ENCODE measurements at places on chromosomes 2 and 18. TPM values are rescaled to one million over a fixed set of nuclear protein-coding genes. Genes with fewer than 3 reads are reported as not detected.
A peak's percentile ranks its signal among the peaks of the same experiment; 100 is the strongest.

GRCh38 chr2:179264368-179265081 is at the start of gene SESTD1:
Gene SESTD1, minus strand, starts transcription at chr2:179264832. Its CDS starts 72,991 bp downstream, at chr2:179191841.
- DNase-seq, result peak; percentile 87

DNA sequence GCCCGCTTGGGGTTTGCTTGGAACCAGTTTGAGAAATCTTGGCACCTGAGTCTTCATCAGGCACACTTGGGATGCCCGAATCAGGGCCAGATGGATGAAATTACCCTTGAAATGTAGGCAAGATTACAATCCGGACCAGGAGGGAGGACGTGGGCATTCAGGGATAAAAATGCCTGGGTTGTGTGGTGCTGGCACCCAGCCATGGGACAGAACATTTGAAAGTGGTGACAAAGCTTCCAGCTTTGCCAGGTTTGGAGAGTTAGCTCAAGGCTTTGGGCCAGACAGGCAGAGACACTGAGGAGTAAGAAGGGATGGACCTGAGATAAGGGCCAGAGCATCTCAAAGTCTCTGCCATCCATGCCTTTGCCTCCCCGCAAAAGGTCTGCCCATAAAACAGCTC is 182.2 kb downstream of the TTC32 start:
- no peak for DNase-seq

DNA sequence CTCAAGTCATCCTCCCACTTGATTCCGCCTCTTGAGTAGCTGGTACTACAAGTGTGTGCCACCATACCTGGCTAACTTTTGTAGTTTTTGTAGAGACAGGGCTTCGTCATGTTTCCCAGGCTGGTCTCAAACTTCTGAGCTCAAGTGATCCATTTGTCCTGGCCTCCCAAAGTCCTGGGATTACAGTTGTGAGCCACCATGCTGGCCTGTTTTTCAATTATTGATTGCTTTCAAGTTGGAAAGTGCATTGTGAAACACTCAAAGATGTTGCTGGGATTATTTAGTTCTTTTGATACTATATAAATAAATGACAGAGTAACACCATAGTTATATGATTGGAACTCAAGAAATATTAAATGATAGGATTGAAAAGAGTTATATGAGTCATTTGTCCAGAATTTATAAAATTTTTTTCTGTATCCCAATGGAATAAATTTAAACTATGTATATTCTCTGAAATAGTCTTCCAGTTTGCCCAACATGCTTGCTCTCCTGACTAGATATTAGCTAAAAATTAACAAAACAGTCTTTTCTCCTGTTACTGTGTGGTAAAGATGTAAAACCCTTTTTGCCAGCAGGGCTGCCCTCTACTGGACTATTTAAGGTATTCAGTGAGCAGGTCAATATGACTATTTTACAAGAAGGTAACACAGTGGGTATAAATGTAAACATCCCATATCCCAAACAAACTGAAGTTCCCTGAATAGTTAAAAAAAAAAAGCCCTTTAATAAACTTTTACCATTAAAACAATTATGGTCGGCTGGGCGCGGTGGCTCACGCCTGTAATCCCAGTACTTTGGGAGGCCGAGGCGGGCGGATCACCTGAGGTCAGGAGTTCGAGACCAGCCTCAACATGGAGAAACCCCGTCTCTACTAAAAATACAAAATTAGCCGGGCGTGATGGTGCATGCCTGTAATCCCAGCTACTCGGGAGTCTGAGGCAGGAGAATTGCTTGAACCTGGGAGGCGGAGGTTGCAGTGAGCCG is 42.7 kb downstream of the ACSL3 start:
- DNase-seq, result no peak

DNA sequence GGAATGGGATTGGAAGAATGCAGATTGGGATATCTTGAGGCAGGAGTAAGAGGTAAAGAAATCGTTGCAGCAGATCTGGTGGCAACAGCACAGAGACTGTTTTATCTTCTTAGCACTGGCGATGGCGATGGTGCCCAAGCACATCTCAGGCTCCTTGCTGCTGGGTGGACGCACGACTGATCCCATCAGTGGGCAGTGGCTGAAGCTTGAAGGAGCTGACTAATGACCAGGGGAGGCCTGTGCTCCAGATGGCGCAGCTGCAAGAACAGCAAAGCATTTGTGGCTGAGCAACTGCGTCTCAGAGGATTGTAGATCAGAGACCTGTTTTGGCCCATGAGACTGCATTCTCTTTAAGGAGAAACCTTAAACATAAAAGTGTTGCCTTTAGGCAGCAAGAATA is 54.6 kb downstream of the GALR1 start:
- DNase-seq, result no peak

DNA sequence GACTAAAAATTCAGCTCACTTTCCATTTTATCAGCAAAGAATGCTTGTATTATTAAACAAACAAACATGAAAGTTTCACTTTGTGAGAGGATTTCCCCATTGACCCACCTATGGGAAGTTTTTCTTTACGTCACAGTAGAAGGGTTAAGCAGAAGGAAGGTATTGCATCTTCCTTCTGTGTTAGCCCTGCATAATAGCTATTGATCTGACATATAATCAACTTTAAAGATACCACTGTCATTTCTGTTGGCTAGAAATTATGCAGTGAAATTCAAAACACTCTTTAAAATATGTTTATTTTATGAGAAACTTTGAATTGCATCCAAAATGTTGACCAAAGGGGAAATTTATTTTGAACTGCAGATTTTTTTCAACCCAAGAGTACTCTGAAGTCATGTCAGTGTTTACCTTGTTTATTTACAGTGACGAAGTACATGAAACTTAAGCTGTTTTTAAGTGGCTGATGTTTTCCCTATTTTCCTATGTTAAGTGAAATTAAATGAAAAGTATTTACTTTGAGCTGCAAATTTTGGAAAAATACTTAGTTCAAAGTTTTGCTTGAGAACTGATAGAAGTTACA is 566.4 kb downstream of the ZEB2 start:
- DNase-seq, result no peak

GRCh38 chr2:178374865-178375264 is 76.1 kb downstream of the PRKRA start:
- no peak for DNase-seq

DNA sequence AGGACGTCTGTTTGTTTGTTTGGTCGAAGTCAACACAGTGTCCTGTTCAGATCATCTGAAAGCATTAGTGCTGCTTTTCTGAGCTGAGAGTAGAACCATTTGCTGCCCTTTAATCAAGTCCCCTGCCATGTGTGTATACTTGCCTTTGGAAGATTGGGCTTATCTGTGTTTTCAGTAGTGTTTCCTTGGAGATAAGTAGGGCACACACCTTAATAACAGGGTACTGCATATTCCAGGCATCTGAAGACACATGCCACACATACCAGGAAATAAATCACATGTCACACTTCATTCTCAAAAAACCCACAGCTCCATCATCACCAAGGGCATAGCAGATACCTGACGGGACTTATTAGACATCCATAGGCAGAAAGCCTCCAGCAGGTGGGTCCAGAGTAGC is 157.4 kb downstream of the SOX11 start:
- DNase-seq, result no peak

DNA sequence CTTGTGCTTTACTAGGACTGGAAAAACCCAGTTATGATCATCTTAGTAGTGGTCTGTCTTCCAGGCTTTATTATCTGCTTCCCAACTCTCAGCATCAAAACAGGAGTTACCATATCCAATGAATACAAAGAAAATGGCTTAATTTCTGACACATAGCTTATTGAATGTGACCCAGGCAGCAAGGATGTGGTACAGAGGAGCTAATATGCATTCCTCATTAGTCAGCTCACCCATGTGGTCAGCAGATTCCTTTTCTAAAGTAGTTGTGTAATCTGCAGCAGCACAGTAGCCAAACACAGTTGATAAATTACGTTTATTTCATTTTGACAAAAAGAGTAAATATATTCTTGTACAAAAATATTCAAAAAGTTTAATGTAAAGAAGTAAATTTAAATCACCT is 43.6 kb downstream of the TSPYL6 start:
- no peak for DNase-seq

GRCh38 chr2:41940745-41941063 is 107.1 kb upstream of the PKDCC start:
- peak; percentile 54 for DNase-seq

- no peak for DNase-seq
Measured at GRCh38 chr2:23069156-23069555, 315.8 kb upstream of the KLHL29 start.

DNA sequence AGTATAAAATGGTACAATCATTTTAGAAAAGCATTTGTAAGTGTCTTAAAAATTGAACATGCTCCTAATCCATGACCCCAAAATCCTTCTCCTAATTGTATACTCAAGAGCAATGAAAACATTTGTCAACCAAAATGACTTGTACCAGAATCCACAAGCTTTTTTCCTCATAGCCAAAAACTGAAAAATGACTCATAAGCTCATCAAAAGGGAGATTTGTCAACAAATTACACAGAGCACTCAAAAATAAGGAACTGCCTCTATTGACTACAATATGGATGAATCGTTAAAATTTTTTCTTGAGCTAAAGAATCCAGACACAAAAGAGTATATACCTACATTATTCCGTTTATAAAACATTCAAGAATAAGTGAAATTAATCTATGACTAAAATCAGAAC is 544.8 kb downstream of the ARHGAP15 start:
- DNase-seq, result no peak

The TUBB8B gene
- not detected for total RNA-seq

The AFF3 gene
- total RNA-seq, result 10.0 TPM

The COL6A3 gene
- total RNA-seq, result 59.5 TPM

The RGPD3 gene
- total RNA-seq, result not detected

The ABCG5 gene
- total RNA-seq, result not detected

All from left ventricle myocardium superior (tissue), 1 donor.